Dermis blood vessel endothelial cell (primary cell): ENCODE measurements at places on chromosomes 1 and 21. TPM values are rescaled to one million over a fixed set of nuclear protein-coding genes. Genes with fewer than 3 reads are reported as not detected.

TCEA3 gene
- 0.60 and 1.7 TPM in 2 replicates for total RNA-seq

ZSCAN20 gene
- 10.6 and 16.2 TPM in 2 replicates for total RNA-seq

SLC9C2 gene
- not detected in 2 replicates for total RNA-seq

LCE1C gene
- not detected in 2 replicates for total RNA-seq

TNFRSF18 gene
- total RNA-seq, result 1.0 TPM in 1 of 2 replicates, not detected in the other

SPRR1B gene
- total RNA-seq, result not detected in 2 replicates

SPRR1A gene
- total RNA-seq, result not detected in 2 replicates

SAMD13 gene
- 1.0 and 1.5 TPM in 2 replicates for total RNA-seq

DCST1 gene
- not detected in 2 replicates for total RNA-seq

PHLDA3 gene
- 29.4 and 56.3 TPM in 2 replicates for total RNA-seq

C1orf56 gene
- total RNA-seq, result 1.1 and 1.4 TPM in 2 replicates

PTGS2 gene
- 15.0 and 17.2 TPM in 2 replicates for total RNA-seq

FCER1G gene
- 0.19 TPM in 1 of 2 replicates, not detected in the other for total RNA-seq

CELA2A gene
- not detected in 2 replicates for total RNA-seq

ETV3L gene
- total RNA-seq, result not detected in 2 replicates

GUCA2A gene
- total RNA-seq, result not detected in 2 replicates

RYR2 gene
- total RNA-seq, result under 0.01 and 0.09 TPM in 2 replicates
